Stimulated activated CD8-positive, alpha-beta memory T cell treated with anti-CD3 and anti-CD28 coated beads, Interleukin-12 subunit alpha, Interleukin-12 subunit beta, amount 100 ng/mL, for 1 hour (primary cell): ENCODE measurements at places on chromosomes 5 and 9.

DNA sequence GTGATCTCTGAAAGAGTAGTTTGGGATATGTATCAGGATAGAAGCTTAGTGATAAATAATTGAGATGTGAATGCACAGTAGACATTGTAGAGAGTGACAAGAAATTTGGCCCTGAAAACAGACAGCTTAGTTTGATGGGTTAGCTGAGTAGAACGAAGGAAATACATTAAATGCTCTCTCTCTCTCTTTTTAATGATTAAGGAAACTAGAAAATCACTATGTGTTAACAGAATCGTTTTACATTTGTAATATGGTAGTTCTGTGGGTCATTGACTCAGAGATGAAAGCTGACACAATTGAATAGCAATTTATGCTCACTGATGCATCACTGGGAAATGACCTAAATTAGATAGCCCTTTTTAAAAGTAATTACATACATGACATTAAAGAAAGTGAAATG is 739.8 kb upstream of the PTPRD start:
- no peak for DNase-seq

GRCh38 chr9:121021301-121021700 is 28.8 kb downstream of the C5 start:
- no peak for DNase-seq

DNA sequence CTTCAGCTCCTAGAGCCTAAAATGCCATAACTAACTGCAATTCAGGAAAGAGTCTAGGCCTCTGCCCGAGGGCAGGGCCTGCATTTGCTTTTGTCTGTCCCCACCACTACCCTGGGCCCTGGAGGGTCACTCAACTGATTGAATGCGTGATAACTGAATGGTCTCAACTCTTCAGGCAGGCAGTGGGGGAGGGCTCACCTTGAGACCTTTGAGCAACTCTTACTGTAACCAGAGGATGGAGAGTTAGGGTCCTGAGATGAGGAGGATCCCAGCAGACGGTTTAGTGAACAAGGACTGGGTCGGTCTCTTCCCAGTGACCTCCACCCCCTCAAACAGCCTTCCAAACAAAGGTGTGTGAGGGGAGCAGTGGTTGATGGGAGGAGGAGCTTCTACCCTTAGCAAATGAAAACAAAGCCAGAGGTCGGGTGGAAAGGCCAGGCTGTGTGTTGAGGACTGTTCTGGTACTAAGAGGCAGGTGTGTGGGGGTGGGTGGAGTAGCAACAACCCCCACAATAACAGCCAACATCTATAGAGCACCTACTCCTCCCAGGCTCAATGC is 59.4 kb downstream of the CXXC5 start:
- DNase-seq = no peak

GRCh38 chr9:119451426-119451825 is 82.2 kb upstream of the BRINP1 start:
- DNase-seq = no peak

DNA sequence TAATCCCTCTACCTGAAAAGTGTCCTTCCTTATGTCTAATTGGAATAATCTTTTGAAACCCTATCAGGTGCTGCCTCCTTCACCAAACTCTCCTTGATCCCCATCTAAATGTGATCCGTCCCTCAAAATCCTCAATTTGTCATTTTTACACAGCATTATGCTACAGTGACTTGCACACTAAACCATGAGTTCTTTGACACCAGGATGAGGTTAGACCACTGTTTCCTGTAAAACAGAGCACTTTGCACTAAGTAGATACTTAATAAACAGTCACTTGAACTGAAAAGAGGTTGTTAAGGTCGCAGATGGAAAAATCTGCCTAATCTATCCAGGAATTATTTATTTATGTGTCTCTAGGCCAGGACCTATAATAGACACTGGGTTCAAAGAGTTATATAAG is 44.2 kb upstream of the TLX3 start:
- no peak for DNase-seq

DNA sequence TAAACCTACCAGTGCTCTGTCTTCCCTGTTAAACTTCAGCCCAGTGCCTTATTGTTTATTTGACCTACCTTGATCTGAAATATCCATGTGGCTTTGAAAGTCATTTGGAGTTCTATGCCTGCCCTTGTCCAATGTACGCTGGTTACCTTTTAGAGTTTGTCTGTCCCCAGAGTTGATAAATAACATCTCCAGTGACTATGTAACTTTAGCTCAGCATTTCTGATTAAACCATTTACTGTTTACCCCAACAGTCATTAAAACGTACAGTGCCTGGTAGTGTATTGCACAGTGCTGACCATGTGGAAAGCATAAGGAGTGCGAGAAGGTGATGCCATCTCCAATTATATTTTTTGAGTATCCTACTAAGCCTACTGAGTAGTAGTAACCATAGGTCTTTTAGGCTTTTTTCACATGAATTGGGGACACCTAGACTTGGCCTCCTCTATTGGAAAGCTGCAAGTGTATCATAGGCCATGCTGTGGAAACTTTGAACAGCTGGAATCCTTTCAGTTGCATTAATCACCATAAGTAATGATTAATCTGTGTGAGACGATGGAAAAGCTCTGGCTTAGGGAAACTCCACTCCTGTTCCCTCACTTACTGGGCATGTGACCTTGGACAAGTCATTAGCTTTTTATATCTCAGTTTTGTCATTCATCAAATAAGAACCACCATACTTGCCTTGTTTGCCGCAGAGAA is 93.5 kb downstream of the MAST4 start:
- DNase-seq = no peak

DNA sequence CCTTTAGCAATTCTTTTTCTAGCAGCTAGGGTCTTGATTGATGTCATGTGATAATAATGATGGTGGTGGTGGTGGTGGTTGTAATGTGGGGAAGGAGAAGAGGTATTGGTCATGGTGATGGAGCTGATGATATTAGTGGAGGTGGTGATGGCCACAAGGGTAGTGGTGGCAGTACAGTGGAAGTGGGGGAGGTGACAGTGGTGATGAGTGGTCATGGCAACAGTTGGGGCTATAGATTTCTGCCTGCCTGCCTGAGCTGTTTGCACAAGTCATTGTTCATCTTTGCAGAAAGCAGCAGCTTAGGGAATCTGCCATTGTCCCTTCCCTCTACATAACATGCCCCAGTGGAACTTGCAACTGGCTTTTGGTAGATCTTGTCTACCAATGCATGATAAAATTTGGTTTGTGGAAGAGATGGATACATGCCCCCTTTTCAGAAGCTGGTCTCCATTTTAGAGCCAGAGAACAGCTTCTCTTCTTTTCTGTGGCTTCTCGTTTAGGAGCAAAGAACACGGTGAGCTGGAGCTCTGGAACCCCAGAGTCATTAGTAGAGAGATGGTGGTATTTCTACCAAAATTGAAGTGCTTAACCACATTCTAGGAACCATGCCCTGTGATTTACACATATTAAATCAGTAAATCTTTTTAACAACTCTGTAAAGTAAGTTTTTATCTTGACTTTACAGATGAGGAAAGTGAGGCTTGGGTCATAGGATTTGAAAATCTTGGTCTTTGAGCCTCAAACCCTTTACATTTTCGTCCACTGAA is 100.3 kb downstream of the AOPEP start:
- DNase-seq = no peak

GRCh38 chr5:42309865-42310264 is 113.4 kb upstream of the GHR start:
- DNase-seq = no peak

GRCh38 chr9:98287384-98287783 is 31.9 kb upstream of the TBC1D2 start:
- no peak for DNase-seq

DNA sequence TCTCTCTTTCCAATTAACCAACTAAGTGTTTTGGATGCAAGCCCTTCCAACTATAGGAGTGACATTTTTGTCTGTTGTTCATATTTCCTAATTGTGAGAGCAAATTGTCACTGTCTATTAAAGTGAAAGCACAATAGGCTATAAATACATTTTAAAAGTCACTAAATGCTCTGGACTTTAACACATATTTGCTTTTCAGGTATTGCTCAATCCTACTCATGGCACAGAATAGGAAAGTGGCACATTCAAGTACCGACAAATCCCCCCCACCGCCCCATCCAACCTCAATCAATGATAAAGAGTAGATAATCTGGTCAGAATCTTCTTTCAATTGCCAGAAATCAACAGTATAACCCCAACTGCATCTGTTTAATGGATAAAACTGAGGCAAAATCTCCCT is 419.8 kb downstream of the PLK2 start:
- no peak for DNase-seq

- DNase-seq = no peak
These were observed 616.2 kb downstream of the DNAH5 start for GRCh38 chr5:13328316-13328715.

DNA sequence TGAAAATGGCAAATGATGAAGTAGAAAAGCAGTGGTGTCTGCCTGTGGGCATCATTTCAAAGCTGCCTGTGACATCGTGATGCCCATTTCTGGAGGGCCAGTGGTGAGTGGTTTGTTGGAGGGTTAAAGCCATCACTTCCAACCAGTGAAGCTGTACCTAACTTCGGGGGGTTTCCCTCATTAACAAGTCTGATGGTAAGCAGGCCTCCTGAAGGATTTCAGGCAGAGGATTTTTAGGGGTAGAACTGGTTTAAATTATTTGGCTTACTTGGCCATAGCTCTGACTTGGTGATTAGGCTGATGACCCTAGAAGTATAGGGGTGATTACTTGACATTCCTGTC is 10.7 kb downstream of the TNFAIP8 start:
- no peak for DNase-seq

DNA sequence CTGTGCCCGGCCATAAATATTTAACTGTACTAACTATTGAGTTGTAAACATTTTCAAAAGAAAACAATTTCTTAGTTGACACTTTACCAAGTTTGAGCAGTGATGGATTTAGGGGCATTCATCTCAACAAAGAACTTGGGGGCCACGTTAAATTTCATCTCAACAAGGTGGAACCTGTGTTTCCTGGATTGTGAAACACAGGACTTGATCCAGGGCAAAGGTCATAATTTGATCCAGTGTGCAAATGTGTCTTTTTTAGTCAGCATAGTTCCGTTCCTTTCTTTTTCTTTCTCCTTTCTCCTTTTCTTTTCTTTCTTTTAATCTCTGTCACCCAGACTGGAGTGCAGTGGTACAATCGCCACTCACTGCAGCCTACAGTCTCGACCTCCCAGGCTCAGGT is 3.1 kb downstream of the GFRA3 start:
- DNase-seq = no peak

DNA sequence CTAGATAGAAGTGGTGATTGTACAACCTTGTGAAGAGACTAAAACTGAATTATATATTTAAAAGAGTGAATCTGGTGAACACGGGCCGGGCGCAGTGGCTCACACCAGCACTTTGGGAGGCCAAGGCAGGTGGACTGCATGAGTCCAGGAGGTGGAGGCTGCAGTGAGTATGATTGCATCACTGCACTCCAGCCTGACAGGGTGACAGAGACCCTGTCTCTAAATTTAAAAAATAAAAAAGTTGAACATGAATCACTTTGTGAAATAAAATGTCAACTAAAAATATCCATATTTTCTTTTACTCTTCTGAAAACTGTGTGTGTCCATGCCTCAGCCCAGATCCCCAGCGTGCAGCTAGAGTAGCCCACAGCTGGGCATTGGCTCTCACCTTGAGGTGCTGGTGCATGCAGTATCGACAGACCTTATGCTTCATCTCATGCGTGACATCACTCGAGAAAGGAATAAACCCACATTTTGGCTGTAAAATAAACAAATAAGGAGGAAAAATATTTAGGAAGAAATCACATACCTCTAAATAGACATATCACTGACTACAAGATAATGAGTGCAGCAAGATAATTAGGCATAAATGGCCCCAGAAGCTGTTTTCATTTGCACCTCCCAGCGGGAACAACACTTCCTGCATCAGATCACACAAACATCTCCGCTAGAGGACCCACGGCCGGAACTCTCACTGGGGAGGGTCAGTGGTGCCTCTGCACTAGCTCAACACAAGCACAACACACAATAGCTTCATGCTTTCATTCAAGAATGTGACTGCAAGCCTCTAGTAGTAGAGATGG is 22.1 kb downstream of the IPPK start:
- no peak for DNase-seq

GRCh38 chr5:77630114-77630680 is 8.3 kb downstream of the OTP start:
- no peak for DNase-seq

GRCh38 chr5:6365142-6365976 is 13.0 kb downstream of the MED10 start:
- DNase-seq = no peak

- no peak for DNase-seq
These were observed 206.3 kb upstream of the GDNF start for GRCh38 chr5:38046103-38046502.
